ENCODE measurements at places on chromosomes 5 and 9.

DNA sequence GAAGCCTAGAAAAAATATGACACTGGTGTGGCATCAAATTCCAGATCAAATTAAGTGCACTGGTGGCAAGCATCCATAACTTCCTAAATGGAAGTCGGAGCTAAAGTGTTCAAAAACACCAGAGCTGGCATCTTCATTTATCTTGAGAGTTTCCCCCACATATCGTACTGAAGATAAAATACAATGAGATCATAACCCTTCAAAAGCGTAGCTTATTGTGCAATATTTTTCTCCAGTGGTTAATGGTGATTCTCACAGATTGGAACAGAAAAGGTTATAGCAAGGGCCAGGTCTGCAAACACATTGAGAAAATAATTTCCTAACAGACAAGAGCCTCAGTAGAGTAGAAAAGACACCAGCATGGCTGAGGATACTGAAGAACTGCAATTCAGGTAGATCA, 147.6 kb downstream of the SEMA5A start:
- no peak for DNase-seq

- no peak for DNase-seq
Measured at GRCh38 chr5:178826216-178826615, 33.5 kb upstream of the ZNF354B start.

DNA sequence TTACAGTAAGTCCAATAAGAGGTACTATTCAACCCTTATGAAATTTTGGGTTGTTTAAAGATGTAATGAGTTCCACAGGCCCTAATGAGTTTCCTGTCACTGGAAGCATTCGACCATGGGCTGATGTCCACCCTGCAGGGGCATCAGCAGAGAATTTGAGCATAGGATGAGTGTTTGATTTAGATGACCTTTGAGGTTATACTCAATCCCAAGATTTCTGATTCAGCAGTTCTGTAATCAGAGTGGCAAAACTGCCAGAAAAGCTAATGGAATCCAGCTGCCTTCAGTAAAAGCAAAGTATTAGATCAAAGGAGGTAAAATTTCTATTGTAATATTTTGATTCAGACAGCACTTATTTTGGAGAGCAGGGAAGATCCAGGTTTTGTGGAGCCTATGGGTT, 68.3 kb downstream of the COX7C start:
- no peak for DNase-seq

DNA sequence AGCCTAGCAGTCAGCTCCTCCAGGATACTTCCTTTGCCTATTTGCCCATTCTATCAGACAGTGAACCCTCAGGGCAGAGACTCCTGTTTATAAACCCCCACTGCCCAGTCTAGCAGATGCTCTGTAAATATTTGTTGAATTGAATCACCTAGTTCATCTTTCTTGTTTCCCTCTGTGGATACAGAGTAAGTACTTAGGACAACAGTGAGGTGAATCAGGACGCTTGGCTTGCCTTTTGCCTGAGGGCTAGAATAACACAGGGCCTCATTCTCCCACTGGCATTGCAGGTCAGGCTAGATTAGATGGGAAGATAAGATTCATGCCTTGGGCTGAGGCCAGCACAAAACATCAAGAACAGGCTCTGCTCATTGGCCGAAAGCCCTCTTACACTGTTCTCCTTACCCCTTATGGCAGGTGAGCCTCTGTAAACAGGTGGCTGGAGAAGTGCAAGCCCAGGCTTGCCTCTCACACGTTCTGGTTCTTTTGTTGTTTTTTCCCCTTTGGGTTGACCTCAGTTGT, 22.2 kb downstream of the TNFSF8 start:
- no peak for DNase-seq

All from KBM-7 (cell line).